Endothelial cell (in vitro differentiated cells): ENCODE measurements at places on chromosomes 12 and 14. TPM values are rescaled to one million over a fixed set of nuclear protein-coding genes. Genes with fewer than 3 reads are reported as not detected.
A peak's percentile ranks its signal among the peaks of the same experiment; 100 is the strongest.

GRCh38 chr14:75489480-75489837 is 32.8 kb upstream of the BATF start:
- no peak for DNase-seq

- DNase-seq, result no peak
Observed at GRCh38 chr12:130491421-130492357, 154.0 kb downstream of the PIWIL1 start.

GRCh38 chr12:3091382-3092241 is 14.4 kb downstream of the TSPAN9 start:
- no peak for DNase-seq

DNA sequence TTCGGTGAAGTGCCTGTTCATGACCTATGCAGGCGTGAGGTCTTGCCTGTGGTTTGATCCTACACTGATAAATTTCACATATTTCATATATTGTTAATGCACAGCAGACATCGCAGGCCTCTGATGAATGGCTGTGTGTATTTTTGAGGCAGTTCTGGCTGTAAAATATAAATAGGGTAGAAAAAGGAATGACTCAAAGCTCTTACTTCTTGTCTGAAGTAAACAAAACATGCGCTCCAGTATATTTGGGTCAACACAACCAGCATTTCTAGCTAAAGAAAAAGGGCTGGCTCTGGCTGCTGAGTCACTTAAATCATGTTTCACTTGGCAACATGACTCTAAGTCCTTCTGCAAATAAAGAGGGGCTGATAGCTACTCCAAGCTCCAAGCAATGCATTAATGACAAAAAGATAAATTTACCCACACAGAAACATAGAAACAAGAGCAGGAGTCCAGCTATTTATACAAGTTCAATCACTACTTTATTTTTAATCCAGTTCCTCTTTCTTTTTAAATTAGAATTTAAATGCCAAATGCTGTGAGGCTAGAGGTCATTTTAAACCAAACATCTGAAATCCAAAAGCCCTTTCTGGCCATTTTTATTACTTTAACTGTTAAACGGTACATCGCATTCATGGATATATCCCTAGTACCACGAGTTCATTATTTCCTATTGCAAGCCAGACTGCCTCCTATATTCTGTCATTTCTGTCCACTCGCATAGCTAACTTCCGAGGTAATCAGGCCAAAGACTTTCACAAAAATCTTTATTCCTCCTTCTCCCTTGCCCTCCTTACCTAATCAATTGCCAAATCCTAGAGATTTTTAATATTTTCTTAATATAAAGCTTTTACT is 54.3 kb upstream of the TMCC3 start:
- DNase-seq, result no peak

DNA sequence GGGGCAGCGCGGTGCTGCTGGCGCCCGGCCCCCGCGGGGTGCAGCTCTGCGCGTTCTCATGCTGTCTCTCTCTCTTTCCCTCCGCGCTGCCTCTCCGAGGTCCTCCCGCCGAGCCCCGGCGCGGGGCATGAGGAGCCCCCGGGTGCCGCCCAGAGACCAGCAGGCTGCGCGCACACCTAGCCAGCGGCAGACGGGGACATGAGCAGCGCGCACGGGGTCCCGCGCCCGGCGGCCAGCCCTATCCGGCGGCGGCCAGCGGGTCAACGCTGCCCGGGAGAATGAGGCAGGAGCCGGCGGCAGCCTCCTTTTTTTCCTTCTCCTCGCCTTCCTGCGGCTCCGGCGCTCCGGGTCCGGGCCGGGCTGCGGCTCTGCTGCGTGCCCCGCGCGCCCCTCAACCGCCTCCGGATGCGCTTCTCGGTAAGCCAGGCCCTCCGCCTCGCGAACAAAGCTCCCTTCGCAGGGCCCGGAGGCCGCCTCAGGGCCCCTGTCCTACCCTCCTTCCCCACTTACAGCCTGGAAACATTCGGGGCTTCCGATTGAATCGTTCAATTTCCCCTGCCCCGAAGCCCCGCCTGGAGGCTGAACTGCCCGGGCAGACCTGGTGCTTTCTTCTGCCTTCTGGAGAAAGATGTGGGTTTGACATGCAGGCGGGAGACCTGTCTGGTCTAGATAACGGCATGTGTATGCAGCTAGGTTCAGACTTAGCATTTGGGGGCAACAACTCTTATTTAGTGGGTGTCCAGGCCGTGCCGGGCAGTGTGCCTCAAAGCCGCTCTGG is at the start of gene TUNAR:
TUNAR (plus strand) TSS at position 72 of the 778 bp plus-strand sequence.
- DNase-seq, result peak; percentile 77

GRCh38 chr12:10167599-10167998 is 4.3 kb downstream of the OLR1 start:
- DNase-seq, result no peak

- no peak for DNase-seq
Observed at GRCh38 chr12:85626784-85627171, 209.4 kb downstream of the RASSF9 start.

GRCh38 chr12:25264114-25264513 is 13.4 kb upstream of the KRAS start:
- no peak for DNase-seq

GRCh38 chr12:125287155-125287847 is 222.1 kb downstream of the AACS start:
- no peak for DNase-seq

DNA sequence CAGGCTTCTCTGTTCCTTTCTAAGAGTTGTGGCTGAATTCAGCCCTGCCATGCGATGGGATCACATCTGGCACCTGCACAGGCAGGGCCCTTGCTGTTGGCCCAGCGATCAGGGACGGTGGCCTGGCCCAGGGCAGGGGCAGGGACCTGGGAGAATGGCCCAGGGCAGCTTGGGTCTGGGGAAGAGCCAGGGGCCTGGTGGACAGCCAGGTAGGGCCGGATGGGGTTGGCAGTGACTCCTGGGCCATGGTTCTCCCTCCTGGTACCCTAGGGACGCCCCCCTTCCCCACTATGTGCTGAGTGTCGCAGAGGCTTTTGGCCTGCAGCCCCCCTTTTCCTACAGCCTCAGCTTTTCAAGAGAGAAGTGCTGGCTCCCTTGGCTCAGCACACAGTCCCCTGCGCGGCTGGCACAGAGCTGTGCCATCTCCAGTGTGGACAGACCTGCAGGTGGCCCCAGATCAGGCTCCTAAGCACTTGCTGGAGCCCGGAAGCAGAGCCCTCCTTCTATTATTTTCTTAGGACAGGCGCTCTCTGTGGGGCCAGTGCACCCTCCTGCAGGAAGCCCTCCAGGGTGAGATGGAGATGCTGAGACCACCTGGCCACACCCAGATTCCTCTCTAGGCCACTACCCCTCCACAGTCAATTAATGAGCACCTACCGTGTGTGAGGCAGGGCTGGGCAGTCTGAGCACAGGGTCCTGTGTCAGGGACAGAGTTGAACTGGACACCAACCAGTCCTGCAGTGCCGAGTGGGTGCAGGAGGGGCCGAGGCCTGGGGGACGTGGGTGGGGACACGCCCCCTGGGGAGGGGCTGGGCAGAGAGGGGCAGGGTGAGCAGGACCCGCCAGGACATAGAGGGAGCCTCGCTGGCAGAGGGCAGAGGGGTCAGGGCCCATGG is 267.6 kb downstream of the ADGRD1 start:
- DNase-seq, result no peak

GRCh38 chr12:65941388-65941787 is 117.1 kb downstream of the HMGA2 start:
- DNase-seq, result no peak

DNA sequence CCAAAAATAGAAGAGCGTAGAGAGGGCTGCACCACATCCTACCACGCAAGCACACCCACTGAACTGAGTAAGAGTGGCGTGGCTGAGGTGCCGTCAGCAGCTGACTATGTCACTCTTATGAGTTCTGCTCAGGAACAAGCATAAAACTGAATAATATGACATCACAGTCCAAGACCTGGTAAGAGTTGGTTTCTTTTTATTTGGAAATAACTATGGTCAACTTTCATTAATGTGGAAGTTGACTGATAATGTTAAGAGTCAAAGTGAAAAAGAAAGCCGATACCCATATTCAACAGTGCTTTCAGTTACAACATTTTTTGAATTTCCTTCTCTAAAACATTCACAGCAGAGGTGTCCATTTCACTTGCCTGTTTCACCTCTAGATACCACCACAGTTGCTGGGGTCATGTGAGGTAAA is 44.6 kb downstream of the GNS start:
- DNase-seq, result no peak

GRCh38 chr12:121212875-121213274 is 2.9 kb downstream of the P2RX4 start:
- no peak for DNase-seq

DNA sequence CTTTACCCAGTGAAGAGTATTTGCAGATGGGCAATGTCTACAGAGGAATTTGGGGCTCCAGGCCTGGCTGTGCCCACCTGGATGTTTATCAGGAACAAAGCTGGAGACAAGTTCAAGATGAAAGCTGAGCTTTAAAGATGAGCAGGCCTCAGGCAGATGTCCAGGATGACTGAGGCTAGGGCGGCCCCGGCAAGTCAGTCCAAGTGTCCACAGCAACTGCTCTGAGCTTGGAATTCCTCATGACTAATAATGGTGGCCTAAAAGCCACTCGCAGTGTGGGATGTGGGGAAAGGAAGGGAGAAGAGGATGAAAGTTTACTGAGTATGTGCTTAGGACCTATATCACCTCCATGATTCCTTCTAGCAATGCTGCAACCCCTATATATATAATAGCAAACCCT is 128.2 kb upstream of the NOS1 start:
- no peak for DNase-seq

Gene PHETA1
- 14.8 TPM for total RNA-seq

Gene CEP290
- total RNA-seq, result 13.9 TPM

Gene PROX2
- 0.08 TPM for total RNA-seq

Gene LRRC43
- total RNA-seq, result 0.31 TPM

Gene INSM2
- total RNA-seq, result not detected
